NT2/D1 (cell line): ENCODE measurements at places on chromosomes 16 and 17.

GRCh38 chr16:31875112-31875803, 1.7 kb downstream of the ZNF267 start:
- DNase-seq, result no peak

GRCh38 chr17:53191878-53192277, 630.8 kb upstream of the KIF2B start:
- no peak for DNase-seq

- DNase-seq, result peak; percentile 66
Measured at GRCh38 chr16:79805621-79806020, 205.1 kb upstream of the MAF start.

DNA sequence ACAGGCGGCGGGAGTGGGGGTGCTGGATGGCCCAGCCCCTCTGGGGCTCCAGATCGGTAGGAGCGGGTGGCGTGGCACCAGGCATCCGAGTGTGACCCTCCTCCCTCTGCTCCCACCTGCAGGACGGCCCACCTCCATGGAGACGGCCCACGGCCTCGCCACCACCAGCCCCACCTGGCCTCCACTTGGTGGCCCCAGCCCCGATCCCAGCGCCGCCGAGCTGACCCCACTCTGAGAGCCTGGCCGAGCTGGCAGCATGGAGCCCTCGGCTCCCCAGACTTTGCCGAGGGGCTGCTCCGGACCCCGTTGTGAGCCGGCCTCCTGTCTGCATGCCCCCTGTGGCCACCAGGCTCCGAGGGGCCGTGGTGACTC, 4.7 kb upstream of the NUDT16L1 start:
- no peak for DNase-seq

GRCh38 chr16:10999300-10999699, 54.9 kb downstream of the CLEC16A start:
- DNase-seq, result no peak

DNA sequence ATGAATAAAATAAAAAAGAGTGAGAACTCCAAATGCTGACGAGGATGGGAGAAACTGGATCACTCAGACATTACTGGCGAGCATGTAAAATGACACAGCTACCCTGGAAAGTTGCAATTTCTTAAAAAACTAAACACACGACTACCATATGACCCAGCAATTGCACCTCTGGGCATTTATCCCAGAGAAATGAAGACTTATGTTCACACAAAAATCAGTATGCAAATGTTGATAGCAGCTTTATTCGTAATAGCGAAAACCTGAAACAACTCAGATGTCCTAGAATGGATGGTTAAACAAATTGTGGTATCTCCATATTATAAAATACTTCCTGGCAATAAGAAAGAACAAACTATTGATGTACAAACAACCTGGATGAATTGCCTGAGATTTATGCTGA, 357.2 kb upstream of the ASIC2 start:
- no peak for DNase-seq

GRCh38 chr17:29616300-29617048, 6.2 kb downstream of the CORO6 start:
- DNase-seq, result no peak

DNA sequence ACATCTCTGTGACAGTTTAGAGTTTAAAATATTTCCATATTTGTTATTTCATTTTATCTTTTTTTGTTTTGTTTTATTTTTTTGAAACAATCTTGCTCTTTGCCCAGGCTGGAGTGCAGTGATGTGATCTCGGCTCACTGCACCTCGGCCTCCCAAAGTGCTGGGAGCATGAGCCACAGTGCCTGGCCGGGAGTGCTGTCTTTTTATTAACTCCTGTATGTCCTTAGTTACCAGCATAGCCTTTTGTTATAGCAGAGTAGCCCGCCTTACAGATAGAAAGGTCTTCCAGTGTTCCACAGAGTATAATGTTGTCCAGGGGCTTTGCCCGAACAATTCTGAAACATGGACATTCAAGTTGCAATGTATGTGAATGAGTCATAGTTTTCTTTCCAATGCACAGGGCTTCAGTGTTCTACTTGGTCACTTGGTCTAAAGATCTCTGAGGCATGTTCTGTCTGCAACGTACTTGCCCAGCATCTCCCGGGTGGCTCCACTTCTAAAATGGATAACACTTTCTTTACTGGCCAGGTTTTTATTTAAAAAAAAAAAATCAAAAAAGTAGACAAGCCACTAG, 125.6 kb downstream of the KCNJ18 start:
- no peak for DNase-seq

DNA sequence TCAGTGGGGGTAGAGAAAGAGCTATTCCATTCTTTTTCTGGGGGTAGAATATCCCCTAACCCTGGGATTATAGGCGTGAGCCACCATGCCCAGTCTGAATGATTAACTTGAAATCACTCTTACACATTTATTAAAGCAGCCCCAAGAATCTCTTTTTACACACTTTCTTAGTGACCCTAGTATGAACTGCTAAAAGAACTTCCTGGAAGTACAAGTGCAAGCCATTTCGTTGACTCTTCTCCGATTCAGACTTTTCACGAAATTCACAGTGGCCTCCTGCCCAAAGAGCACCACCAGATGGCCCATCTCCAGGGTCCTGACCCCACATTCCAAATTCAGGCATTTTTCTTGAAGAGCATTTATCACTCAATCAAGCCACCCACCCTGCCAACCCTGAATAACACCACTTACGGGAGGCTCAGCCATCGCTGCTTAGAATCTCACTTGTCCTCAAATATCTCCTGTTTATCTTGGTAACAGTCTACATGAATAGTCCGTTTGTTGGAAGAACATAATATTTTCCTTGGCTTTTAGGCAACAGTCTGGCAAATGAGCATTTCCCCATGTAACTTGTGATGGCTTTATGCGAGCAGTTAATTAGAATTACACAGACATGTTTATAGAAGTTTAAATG, 28.0 kb downstream of the ZNF423 start:
- DNase-seq, result no peak

DNA sequence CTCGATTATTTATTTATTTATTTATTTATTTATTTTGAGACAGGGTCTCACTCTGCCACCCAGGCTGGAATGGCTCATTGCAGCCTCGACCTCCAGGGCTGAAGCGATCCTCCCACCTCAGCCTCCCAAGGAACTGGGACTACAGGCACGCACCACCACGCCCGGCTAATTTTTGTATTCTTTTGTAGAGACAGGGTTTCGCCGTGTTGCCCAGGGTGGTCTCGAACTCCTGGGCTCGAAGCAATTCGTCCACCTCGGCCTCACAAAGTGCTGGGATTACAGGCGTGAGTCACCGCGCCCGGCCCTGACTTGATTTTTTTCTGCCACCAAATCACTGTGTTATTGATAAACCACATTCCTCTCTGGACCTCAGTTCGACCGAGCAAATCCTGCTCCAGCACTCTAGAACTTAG, 758 bp upstream of the RPL23A start:
- DNase-seq, result no peak

DNA sequence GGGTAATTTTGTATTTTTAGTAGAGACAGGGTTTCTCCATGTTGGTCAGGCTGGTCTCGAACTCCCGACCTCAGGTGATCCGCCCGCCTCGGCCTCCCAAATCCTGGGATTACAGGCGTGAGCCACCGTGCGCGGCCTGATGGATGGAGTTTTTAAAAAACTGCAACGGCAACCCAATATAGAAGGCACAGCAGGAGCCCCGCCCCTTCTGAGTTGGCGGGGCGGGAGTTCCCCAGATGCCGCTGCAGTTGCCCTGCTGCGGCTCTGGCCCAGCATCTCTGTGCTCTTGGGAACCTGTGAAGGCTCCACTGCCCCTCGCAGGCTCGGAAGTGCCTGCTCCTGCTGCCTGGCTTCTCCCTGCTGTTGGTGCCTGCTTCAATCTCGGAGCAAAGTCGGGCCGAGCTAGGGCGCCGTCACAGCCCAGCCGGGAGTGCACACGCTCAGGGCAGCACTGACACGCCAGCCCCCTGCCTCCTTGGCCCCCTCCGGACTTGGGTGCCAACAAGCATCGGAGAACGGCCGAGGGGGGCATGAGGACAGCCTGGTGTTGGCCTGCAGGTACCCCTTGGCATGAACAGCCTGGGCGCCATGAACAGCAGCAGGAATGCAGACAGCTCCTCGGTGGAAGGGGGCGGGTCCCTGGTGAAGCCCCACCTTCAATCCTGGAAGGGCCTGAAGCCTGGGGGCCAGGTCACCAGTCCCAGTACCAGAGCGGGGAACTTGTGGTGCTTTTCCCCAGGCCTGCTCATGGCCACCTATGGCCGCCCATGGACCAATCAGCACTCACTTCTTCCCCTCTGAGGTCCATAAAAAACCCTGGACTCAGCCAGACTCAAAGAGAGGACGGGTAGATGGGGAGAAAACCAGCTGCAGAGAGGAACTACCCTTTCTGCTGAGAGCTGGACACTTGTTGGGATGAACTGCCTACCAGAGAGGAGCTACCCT, 2.3 kb upstream of the NT5M start:
- peak; percentile 66 for DNase-seq

DNA sequence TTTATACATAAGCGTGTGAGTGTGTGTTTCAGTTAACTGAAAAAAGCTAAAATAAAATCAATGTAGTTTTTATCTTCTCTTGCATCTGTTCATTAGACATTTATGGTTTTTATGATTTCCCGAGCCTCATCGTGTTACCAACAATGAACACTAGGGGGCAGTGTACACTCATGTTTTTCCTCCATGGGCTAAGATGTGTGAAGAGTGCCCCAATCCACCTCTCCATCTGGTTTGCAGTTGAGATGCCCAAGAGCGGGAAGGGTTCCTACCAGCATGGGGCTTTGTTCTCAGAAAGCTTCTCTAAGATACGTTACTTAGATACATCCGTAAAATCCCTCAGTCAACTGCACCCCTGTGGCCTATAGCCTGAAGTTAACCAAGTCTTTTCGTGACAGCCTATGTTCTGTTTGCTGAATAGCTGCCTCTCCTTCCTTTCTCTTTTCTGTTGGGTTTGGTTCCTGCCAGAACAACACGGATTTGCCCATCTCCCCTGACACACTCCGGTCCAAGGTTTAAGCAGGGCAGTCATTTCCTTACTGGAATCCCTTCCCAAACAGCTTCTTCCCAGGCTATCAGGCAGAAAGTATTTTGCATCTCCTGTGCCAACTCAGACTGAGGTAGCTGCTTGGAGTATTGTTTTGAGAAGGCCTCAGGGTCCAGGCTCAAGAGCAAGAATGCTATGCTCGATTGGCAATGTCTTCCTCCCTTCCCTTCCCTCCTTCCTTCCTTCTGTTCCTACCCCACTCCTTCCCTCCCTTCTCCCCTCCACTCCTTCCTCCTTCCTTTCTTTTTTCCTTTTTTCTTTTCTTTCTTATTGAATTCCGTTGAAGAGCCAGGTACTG, 12.9 kb upstream of the ELAC2 start:
- DNase-seq, result no peak
